ENCODE measurements at places on chromosomes 6 and 20.

GRCh38 chr20:32207626-32208498, at the start of the genes PLAGL2 and POFUT1:
Gene PLAGL2, minus strand, starts transcription at chr20:32207743. Its CDS starts 5,565 bp downstream, at chr20:32202178.
Gene POFUT1, plus strand, starts transcription at chr20:32207880. Its CDS starts 62 bp downstream, at chr20:32207942.
- DNase-seq: peak; percentile 88

- DNase-seq: no peak
Observed at GRCh38 chr6:100568255-100568654, 103.5 kb upstream of the SIM1 start.

- peak; percentile 22 for DNase-seq
Observed at GRCh38 chr6:79630883-79631692, at the start of gene SH3BGRL2. Gene SH3BGRL2, plus strand, starts transcription at chr6:79631329. Its CDS starts 133 bp downstream, at chr6:79631462.

- DNase-seq: no peak
Observed at GRCh38 chr6:20918868-20919267, 384.6 kb downstream of the CDKAL1 start.

DNA sequence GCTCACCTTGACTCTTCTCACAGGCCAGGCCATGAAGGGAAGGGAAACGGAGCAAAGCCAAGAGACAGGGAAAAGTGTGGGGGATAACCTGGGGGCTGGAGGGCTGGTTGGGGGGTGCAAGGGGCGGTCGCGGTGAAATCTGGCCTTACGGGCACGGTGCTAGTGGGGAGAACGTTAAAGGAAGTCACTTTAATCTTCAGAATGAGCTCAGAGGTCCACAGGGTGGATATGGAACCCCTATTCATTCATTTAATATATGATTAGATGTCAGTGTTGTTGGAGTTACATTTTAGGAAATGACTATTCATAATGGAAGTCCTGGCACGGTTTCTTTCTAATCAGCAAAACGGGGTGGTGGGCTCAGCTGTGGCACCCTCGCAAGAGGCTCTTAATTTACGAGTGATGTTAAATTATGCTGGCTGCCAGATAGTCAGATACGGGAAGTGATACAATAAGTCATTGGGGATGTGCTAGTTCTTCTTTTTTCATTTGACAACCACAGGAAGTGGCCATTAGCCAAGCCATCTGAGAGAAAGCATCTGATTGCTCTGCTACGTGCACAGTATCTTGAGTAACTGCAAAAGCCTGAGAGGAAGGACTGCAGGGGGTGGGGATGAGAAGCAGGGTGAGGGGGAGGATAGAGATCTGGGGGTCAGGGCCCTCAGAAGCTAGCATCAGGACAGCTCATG, 253.0 kb downstream of the QKI start:
- DNase-seq: peak; percentile 67

All from CD4-positive, alpha-beta T cell treated with Interleukin-15 for 1 hour (primary cell).